ENCODE measurements at places on chromosomes 11 and 22.

DNA sequence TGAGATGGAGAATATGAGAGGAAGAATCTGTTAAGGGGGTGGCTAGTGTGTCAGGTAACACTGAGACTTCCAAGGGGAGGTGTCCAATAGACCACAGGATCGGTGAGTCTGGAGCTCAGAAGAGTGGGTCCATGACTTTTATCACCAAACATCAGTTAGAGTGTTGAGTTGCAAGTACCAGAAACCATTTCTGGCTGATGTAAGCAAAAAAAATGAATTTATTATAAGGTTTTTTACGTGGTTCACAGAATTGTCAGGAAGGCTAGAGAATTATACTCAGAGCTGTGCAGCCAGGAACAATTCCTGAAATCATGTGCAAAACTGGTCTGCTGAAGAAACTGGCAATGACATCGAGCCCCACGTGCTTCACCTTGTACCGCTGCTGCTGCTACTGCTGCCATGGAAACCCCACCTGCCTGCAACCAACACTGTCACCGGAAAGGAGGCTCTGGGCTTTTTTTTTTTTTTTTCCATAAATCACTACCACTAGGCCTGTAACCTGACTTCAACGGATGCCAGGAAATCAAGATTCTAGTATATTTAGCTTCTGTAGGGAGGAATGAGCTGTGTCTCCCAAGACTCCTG, 16.6 kb upstream of the STK33 start:
- DNase-seq: no peak

GRCh38 chr11:1693327-1694063, 3.5 kb upstream of the KRTAP5-6 start:
- peak; percentile 62 for DNase-seq

DNA sequence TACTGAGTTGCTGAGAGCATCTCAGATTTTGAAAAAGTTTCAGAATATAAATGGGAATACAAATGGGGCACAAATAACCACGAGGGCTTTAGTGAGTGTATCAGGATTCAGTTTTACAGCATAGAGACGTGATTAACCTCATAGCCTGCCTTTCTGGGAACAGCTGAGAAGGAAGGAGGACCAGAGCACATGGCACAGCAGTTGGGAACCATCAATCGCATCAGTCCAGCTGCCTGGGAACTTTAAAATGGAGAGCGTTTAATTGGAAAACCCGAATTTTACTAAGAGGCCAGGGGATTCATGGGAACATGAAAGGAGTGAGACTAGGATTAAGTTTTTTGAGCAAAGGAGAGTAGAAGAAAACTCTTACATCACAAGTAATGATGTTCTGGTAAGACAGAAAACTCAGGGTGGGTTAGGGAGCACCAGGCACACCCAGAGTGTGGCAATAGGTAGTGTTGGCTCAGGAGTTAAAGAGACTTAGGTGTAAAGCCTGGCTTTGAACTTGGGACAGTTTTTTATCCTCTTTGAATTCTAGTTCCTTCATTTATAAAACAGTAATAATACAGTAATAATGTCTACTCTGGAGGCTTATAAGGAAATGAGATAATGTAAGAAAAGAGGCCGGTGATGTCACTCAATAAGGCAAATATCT, 40.2 kb downstream of the FZD4 start:
- DNase-seq: no peak

DNA sequence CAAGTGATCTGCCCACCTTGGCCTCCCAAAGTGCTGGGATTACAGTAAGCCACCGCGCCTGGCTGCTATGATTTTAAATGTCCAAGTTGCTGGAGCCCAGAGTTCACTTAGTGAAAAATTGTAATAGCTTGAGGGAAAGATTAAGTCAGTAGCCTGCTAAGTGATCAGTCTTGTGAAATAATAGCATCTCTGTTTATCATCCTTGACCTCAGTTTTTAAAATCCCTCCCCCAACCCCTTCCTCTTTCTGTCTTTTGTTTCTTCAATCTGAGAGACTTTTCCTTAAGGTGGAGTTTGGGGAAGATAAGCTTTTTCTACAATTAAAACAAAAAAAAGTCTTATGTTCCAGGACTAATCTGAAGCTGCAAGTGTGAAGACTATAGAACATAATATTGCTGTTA, 6.4 kb downstream of the HIPK3 start:
- DNase-seq: no peak

GRCh38 chr11:1773131-1773993, 9.6 kb upstream of the CTSD start:
- no peak for DNase-seq

GRCh38 chr11:57197762-57198161, 16.0 kb downstream of the LRRC55 start:
- DNase-seq: no peak

DNA sequence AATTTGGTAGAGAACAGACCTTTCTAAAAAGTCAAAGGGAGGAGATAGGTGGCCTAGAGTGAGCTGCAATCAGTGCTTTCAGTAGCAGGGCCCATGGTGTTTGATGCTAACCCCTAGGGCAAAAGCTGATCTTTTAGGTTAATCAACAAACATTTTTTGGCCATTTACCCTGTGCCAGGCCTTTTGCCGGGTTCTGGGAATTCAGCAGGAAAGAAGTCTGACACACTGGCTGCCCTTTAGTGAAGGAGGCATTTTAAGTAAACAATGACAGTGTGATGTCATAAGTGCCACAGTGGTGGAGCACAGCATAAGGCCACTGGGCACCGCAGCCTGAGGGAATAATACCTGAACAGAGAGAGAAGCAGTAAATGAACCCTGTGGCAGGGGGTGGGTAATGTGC, 29.0 kb downstream of the C22orf31 start:
- peak; percentile 53 for DNase-seq

DNA sequence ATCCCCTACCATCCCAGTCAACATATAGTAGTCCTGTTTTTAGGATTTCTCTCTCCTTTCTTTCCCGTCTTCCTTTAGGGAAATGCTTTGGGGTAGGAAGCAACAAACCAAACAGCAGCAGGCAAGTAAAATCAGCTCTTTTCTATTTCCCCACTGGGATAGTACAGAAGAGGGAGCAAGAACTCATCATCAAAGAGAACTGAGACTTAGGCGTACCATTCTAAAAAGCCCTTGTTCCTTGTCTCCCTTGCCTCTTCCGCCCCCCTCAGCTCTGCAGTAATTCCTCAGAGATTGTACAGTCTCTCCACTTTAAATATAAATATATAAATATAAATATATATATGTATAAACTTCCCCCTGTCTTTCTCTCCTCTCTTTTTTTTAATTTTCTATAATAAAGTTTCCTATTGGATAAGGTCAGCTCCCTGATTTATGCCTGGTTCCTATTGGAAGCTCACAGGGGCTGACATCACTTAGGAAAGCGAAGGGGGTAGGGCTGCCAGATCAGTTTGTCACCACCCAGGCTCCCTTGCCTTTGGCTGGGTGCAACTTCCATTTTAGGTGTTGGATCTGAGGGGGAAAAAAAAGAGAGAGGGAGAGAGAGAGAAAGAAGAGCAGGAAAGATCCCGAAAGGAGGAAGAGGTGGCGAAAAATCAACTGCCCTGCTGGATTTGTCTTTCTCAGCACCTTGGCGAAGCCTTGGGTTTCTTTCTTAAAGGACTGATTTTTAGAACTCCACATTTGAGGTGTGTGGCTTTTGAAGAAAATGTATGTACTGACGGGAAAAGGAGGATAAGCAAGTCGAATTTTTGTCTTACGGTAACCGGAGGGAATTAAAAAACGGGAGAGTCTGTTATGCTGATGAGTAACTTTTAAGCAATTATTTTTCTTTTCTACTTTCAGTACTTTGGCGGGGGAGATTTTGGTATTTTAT, at the start of gene CTNND1:
CTNND1 (plus strand) TSS at position 502 of the 934 bp plus-strand sequence. CDS start 29,677 bp downstream, outside the sequence.
- peak; percentile 94 for DNase-seq

DNA sequence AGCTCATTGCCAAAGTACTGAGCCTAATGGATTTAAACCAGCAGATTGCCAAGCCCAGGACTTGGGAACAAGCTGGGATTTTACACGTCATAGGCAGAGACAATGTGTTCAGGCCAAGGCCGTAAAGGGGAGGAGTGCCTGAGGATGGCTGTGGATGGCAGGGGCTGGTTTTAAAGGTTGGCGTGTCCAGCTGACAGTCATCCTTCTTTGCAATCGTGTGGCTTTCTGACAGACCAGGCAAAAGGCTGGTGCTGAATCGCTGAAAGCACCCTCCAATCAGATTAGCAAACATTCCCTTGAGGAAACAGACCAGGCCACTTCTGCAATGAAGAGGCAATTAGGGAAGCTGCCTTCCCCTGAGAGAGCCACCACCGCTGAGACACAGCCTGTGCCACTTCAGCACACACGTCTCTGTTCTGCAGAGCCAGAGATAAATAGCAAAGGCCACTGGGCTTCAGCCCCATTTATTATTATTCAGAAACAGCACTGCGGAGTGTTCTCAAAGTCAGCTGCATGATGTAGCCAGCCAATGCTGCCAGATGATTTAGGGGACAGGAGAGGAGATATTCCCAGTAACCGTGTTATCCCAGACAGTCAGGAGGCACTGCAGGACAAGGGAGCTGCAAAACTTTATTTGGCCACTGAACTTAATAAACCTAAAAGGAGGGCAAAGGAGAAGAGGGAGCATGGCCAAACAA, 54.2 kb upstream of the CSNK2A3 start:
- no peak for DNase-seq
